ENCODE measurements at places on chromosomes 4 and X.

DNA sequence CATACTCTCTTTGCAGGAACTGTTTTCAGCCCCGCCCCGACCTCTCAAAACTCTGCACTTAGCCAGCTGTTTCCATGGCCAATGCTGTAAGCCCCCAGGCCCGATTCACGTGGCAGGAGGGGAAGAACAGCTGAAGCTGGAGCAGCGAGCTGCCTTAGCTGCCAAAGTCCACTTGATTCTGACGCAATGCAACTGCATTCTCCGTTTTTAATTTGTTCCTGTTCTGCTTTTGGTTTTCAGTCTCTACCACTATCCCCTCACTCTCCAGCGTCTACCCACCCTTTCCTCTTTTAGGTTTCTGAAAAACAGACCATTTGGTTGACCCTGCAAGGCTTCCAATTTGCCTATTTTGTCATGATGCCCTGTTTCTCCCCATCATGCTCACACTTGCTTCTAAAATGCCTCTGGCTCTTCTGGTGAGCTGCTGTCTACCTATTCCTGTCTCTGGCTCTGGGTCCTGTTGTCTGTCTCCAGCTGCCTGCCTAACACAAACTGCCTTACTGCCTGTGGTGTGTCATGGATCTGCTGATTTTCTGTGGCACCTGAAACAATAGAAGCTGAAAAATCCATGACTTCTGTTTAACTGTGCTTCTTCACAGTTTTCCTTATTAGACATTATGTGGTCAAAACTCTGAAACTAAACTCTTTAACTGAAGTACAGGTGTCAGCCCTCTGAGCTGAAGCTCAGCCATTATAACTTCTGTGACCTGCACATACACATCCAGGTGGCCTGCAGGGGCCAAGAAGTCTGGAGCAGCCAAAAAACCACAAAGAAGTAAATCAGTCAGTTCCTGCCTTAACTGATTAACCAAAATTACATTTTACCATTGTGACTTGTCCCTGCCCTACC lies 160.5 kb upstream of the AGTR2 start:
- DNase-seq: no peak

- DNase-seq: no peak
These were observed 21.2 kb downstream of the SPRY1 start for GRCh38 chr4:123417813-123418212.

- DNase-seq: no peak
These were observed 2.0 kb downstream of the SLC25A6 start for GRCh38 chrX:1389993-1390285.

- DNase-seq: peak; percentile 93
These were observed 223.4 kb downstream of the BCOR start for GRCh38 chrX:39874202-39874816.

GRCh38 chrX:65598559-65599147 lies 64.1 kb upstream of the LAS1L start:
- no peak for DNase-seq

GRCh38 chr4:150682126-150682525 lies 100.2 kb downstream of the MAB21L2 start:
- DNase-seq: no peak

GRCh38 chr4:16505726-16506125 lies 279.5 kb upstream of the TAPT1 start:
- DNase-seq: no peak

DNA sequence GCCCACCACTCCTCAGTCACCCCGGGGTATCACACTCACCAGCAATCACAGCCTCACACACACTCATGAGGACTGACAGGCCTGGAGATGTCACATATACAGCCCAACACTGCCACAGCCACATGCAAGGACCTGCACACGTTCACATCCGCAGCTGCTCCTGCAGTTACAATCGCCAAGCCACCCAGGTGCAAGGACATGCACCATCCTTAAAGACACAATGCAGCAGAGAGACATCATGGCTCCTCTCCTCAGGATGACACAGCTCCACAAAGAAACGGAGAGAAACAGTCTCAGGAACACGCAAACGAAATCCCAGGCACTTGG lies 1.1 kb downstream of the PCSK1N start:
- DNase-seq: no peak

DNA sequence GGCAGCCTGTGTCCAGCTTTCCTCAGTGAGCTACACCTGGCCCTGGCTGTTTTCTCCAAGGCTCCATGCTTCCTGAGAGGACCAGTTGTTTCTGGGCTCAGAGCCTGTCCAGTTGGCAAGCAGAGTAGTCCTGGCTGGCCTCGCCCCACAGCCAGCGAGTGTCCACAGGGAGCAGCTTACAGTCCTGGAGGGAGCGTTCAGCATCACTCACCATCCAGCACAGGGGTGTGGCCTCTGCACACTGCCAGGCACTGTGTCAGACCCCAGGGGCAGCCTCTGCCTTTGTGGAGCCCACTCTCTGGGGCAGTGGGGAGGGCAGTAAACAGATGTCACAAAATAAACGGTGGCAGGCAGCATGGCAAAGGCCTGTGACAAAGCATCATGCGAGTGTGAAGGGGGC lies 23.9 kb downstream of the EVC start:
- no peak for DNase-seq

GRCh38 chr4:71141125-71141524 lies 147.7 kb downstream of the DCK start:
- no peak for DNase-seq

- no peak for DNase-seq
These were observed 510.1 kb upstream of the AADAT start for GRCh38 chr4:170599894-170600293.

DNA sequence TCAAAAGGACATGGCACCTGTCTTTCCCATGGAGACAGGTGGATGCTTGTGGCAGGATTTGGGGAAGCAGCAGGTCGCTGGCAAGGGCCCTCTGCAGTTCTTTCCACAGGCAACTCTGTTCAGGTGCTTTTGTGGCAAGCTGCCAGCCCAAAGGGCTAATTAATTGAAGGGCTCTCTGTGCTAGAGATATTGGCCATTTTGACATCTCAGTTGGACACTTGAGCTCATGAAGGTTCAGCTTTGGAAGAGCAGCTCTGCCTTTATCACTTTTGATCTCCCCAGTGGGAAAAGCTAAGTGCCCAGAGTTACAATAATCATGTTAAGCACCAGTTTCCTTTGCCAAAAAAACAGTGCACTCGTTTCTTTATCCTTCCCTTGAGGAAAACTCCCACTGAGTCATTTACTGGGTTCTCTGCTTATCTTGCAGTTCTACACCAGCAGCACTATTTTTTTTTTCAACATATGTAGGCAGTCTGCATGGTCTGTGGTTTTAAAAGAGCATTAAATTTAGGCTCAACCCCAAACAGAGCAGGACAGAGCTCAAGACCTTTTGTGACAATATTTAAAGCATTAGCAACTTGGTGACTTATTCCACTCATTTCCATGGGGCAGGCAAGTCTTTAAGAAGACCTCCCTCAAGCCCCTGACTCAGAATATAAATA lies 336.4 kb upstream of the RASGEF1B start:
- DNase-seq: no peak

GRCh38 chrX:51862920-51863319 lies 30.5 kb upstream of the MAGED1 start:
- DNase-seq: no peak
